ENCODE measurements at places on chromosomes 5 and 9. TPM values are rescaled to one million over a fixed set of nuclear protein-coding genes. Genes with fewer than 3 reads are reported as not detected.

DNA sequence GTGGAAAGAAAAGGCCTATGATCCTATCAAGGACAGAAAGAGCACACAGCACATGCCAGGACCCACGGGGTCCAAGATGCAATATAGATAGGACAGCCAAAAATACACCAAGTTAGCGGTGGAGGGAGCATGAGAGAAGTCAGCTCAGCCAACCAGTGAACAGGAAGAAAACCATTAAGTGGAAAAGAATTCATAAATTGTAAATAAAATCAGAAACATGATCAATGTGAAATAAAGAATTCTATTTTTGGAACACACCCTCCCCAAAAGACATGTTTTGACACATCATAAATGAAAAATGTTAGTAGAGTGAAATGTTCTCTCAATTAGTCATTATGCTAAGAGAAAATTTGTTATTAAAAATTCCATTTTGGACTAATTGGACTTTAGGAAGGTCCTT is 35.6 kb downstream of the ATPSCKMT start:
- no peak for DNase-seq

Gene TTF1
- total RNA-seq = 38.3 TPM

DNA sequence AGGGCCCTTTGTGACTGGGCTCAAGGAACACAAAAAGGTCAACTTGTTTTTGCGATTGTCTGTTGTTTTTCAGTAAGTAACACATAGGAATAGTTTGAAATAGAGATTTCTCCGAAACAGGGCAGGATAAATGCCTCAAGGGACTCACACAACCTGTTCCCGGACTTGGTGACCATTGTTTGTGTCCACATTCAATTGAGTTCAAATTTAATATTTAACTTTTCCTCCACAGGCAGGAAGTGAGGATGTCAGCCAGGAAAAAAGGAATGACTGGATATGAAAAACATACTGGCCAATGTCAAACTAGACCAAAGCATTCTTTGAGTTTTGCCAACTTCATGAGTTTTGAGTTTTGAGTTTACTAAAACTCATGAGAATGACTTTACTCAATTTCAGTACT is 72.7 kb downstream of the SPATA31C2 start:
- DNase-seq = no peak

Gene AGXT2
- total RNA-seq = not detected

Gene FBP2
- total RNA-seq = not detected

Gene GPR150
- total RNA-seq = 0.45 TPM

Gene TXNDC8
- total RNA-seq = not detected

- no peak for DNase-seq
Observed at GRCh38 chr9:136050701-136051452, 44.2 kb downstream of the NACC2 start.

DNA sequence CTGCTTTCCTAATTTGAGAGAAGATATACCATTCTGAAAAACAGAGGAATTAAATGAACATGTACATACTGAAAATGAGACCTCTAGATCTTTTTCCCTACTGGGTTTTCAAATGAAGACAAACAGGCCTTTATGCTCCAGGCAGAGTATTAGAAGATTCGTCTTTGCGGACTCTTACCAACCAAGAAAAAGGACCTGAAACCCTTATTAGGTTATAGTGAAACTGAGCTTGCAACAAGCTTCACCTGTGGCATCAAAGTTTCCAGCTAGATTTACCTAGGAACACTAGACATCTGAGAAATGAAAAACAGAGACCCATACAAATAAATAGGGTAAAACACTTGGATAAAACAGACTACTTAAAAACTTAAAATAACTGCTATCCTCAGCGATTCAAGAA is 46.3 kb downstream of the SMIM15 start:
- no peak for DNase-seq

GRCh38 chr9:128551657-128552152 is 682 bp upstream of the SPTAN1 start:
- DNase-seq = no peak

Gene PCDHB13
- total RNA-seq = not detected

GRCh38 chr9:18822850-18823249 is 210.2 kb downstream of the SAXO1 start:
- DNase-seq = no peak

Gene ROR2
- total RNA-seq = not detected

- DNase-seq = no peak
Observed at GRCh38 chr5:88678770-88679381, 204.1 kb downstream of the MEF2C start.

DNA sequence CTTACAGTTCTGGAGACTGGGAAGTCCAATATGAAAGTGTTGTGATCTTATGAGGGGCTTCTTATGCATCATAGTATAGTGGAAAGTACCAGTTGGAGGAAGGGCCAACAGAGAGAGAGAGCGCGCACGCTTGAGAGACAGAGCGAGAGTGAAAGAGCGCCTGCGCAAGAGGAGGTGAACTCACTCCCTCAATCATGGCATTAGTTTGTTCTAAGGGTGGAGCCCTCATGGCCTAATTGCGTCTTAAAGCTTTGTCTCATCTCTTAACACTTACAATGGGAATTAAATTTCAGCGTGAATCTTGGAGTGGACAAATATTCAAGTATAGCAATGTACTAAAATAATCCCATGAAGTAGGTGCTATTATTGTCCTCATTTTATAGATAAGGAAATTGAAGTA is 303.2 kb downstream of the OSTF1 start:
- DNase-seq = no peak

Gene SARDH
- 5.6 TPM for total RNA-seq

Gene CARTPT
- total RNA-seq = not detected

DNA sequence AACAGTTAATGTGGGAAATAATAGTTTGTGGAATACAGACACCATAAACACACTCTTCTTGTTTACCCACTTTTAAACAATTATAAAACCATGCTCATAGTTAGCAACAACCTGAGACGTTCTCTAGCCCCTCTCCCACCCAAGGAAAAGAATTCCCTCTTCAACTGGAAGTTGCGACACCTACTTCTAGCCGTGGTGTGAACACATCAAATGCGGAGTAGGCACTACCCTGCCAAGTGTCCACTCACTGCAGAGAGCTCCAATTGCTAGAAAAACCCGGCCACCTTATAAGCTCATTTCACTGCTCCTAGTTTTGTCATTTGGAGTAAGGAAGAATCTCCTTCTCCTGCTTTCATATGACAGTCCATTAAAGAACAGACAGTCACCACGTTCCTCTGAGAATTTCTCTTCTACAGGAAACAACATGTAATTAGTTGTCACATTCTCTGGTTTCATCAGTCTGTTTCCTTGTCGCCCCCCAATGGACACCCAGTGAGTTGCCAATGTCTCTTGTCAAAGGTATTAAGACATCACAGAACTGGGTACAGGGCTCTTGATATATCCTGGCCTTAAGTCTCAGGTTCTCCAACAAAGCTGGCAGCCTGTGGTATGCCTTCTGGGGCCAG is 47.3 kb downstream of the PRLR start:
- peak; percentile 62 for DNase-seq

Gene PRELID2
- 2.7 TPM for total RNA-seq

DNA sequence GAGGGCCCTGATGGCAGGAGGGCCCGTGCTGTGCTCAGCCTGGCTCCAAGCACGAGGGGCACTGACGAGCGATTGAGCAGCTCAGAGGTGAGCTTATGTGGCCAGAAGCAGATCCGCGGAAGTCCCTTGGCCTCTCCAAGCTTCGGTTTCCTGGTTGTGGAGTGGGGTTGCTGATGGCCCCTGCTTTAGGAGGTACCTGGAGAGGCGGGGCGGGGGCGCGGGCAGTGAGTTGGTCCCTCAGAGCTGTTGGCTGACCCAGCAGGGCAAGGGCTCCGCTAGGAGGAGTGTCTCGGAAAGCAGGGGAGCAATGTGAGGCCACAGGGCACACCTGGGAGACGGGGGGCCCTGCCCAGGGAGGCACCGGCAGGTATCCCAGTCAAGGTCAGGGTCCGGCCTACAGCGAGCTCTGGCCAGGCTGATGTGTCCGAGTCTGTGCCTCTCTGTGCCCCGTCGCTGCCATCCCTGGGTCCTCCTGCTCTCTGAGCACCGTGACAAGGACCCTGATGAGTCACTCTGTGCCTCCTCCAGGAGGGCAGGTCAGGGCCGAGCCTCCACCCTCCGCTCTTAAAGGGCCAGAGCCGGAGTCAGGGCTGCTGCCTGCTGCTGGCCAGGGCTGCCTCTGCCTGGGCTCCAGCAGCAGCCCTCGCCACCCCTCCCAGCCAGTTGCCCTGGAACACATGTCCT is 14.8 kb downstream of the NCS1 start:
- DNase-seq = no peak

DNA sequence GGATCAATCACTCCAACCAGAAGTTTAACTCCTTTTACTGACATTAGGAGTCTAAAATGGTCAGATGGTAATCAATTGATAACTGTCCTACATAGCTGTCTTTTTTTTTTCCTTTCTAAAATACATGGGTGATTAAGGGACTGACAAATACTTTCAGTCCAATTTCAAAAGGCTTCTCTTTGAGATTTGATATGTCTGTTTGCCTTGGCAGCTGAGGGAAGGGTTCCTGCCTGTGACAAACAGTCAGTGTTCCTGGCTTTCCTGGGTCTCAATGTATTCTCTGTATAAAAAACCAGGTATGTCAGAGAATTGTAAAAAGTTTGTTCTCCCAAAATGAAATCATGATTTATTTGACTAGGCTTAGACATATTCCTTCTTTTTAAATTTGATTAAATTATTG is 84.5 kb downstream of the MEGF10 start:
- no peak for DNase-seq

DNA sequence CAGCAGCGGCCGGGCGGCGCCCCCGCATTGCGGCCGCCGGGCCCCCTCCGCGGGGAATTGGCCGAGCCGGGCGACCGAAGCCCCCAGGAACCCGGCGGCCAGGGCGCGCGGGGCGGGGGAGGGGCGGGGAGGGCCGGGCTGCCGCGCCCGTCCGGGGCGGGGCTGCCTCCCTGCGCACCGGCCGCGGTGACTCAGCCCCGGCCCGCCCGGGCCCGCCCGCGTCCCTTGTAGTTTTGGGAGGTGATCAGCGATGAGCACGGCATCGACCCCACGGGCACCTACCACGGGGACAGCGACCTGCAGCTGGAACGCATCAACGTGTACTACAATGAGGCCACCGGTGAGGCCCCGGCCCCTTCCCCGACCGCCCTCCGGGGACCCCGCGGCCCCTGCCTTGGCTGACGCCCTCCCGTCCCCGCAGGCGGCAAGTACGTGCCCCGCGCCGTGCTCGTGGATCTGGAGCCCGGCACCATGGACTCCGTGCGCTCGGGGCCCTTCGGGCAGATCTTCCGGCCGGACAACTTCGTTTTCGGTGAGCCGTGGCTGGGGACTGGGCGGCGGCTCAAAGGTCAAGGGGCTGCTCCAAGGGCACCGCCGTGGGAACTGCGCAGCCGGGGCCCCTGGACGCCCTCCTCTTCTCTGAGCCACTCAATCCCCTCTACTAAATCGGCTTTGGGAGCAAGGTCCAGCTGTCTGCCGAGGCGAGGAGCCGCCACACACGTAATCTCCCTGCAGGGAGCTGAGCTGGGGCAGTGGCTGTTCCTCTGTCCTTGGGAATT is 592 bp downstream of the TUBB4B start:
- DNase-seq = peak; percentile 74

DNA sequence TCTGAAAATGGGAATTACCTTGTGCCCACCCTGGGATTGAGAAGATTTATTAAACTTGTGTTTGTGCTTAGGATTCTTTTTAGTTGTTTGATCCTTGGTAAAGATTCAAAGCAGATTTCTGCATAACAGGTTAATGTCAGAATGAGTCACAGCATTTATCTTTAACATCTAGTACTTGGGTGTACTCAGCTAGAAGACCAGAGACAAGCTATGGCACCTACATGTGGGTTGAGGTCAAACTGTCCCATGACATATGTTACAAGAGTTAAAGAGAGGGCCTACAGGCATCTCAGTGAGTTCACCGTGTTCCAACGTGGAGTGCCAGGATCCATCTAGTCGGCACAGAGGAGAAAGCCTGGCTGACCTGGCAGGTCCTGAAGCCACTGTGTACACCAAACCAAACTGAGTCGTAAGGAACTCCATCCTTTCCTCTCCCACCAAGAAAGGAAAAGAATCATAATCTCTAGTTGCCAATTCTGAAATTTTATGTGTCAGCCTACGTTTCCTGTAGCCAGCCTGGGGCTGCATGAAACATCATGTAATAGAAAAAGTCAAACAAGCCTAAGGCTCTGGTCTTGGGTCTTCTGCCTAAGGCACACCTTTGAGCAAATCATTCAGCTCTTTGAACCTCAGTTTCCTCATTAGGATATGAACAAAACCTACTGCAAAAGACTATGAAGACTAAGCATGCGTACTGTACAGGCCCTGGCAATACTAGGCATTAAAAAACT is 73.7 kb downstream of the RCL1 start:
- peak; percentile 31 for DNase-seq

Gene GPRIN1
- total RNA-seq = 2.0 TPM

DNA sequence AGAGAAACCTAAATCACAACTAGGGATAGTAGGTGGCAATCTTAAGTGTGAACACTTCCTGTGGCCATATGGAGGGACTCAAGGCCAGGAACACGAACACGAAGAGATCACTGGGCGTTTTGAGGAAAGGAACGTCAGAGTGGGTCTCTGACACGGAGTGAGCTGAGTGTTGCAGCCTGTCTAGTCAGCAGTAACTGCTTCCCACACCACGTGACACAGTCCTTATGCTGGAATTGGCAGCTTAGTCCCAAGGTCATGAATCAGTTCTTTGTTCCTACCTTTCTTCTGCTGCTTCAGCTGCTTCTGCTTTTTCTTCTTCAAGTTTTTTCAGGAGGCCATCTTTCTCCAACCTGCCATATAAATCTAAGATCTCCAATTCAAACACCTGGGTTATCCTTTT is 18.2 kb downstream of the SPACA9 start:
- no peak for DNase-seq

DNA sequence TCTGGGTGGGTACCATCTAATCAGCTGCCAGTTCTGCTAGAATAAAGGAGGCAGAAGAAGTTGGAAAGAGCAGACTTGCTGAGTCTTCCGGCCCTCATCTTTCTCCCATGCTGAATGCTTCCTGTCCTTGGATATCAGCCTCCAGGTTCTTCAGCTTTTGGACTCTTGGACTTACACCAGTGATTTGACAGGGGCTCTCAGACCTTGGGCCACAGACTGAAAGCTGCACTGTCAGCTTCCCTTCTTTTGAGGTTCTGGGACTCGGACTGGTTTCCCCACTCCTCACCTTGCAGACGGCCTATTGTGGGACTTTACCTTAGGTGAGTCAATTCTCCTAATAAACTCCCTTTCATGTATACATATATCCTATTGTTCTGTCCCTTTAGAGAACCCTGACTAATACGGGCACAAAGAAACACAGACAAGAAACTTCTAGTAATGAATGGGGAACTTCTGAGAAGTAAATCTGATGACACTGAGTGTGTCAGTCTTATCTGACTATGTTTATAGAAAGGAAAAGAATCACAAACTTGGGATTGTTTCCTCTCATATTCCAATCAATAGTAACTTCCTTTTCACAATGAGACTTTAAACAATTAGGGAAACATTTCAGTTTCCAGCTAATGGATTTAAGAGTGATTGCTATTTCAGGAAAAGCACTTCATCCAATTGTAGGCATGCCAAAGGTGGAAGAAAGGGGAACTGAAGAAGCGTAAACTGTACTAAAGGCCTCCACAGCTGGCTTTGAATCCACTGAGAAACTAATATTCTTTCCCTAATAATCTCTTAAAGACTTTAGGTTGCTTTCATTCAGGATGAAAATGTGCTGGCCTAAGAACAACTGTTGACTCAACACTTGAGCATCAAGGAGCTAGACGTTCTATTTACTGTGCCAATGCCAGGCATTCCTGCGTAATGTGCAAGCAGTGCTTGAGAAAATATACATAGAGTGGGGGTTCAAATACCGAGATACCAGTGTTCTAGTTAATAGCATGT is 127.9 kb upstream of the PTGER4 start:
- DNase-seq = no peak

Data from activated CD8-positive, alpha-beta T cell treated with anti-CD3 and anti-CD28 coated beads for 36 hours (primary cell).